ENCODE measurements at places on chromosomes 4 and X. TPM values are rescaled to one million over a fixed set of nuclear protein-coding genes. Genes with fewer than 3 reads are reported as not detected.

The BST1 gene
- total RNA-seq = 55.3 TPM

The MAGEC1 gene
- total RNA-seq = not detected

The CENPVL3 gene
- total RNA-seq = not detected

The CENPVL2 gene
- total RNA-seq = not detected

The C4orf54 gene
- total RNA-seq = not detected

The WDR13 gene
- 134 TPM for total RNA-seq

Measured in smooth muscle cell of the pulmonary artery (primary cell).